ENCODE measurements at places on chromosomes 7 and 10.

- DNase-seq = no peak
Measured at GRCh38 chr10:45640941-45641340, 31.6 kb downstream of the ZFAND4 start.

GRCh38 chr7:71343039-71343438 is 211.1 kb downstream of the GALNT17 start:
- DNase-seq = no peak

DNA sequence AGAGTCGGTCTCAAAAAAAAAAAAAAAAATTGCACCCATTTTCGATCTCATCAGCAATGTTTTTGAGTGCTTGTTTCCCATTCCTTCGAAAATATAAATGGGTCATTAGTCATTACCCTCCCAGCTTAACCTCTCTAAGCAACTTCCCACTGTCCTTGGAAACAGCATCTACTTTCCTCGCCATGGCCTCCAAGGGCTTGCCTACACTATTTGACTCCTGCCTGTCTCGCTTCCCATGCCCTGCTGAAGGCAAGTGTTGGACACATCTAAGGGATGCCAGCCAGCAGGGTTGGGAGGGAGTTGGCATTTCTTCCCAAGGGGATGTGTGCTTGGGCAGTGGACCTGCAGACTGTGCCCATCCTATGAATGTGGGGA is 12.7 kb upstream of the RHBDD2 start:
- DNase-seq = no peak

GRCh38 chr7:69510114-69510513 is 88.2 kb upstream of the AUTS2 start:
- no peak for DNase-seq

DNA sequence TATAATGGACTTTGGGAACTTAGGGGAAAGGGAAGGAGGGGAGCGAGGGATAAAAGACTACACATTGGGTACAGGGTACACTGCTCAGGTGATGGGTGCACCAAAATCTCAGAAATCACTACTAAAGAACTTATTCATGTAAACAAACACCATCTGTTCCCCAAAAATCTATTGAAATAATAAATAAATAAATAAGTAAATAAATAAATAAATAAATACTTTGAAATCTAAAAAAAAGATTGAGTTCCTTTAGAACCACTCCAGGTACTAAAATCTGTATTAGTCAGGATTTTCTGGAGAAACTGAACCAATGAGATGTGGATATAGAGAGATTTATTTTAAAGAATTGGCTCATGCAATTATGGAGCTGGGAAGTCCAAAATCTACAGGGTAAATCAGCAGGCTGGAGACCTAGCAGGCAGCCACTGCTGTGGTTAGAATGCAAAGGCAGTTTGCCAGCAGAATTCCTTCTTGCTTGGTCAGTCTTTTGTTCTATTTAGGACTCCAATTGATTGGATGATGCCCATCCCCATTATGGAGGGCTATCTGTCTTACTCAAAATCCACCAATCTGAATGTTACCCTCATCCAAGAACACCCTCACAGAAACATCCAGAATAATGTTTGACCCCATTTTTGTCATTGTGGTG is 8.9 kb downstream of the IGFBP1 start:
- DNase-seq = no peak

GRCh38 chr10:74293686-74294371 is 142.8 kb downstream of the ADK start:
- DNase-seq = no peak

DNA sequence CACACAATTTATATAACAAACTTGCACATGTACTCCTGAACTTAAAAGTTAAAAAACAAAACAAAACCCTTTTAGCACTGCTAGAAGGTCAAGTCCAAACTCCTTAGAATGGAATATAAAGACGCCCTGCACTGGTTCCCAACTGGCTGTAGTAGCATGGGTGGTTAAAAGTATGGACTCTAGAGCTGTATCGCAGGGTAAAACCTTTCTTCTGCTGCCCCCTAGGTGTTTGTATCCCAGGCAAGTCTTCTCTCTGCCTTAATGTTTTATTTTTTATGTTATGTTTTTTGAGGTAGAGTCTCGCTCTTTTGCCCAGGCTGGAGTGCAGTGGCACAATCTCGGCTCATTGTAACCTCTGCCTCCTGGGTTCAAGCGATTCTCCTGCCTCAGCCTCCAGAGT is 35.2 kb downstream of the LSMEM1 start:
- DNase-seq = no peak
